ENCODE measurements at places on chromosomes 1 and 21.
A peak's percentile ranks its signal among the peaks of the same experiment; 100 is the strongest.

DNA sequence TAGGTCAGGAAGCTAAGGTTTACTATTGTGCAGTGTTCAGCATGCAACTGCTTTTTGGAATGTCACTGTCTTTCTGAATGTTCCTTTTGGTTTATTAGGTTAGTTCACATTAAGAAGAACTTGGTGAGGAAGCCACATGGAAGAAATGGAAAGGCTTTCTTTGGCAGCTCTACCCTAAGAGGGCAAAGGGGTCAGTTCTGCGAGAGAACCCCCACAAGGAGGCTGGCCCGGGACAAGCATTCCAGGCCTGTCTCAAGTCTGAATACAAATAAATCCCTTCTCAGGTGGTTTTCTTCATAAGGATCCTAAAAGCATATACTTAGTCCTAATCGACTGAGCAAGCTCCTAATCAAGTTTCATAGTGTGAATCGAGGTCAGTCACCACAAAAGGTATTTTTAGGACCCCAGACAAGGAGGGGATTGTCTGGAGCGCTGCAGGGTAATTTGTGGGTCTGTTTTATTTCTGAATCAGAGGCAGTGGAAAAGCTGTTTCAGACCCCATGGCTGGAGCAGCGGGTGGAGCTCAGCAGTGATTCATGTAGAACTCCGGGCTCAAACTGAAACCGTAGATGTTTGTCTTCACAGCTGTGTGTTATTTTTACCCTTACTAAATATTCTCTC is 63.3 kb downstream of the ERG start:
- no peak for DNase-seq

GRCh38 chr1:184661801-184662200 is 92.9 kb downstream of the EDEM3 start:
- no peak for DNase-seq

GRCh38 chr1:114632427-114632826 is 37.4 kb downstream of the DENND2C start:
- DNase-seq, result no peak

GRCh38 chr1:11792106-11792505 is 13.7 kb downstream of the MTHFR start:
- DNase-seq, result no peak

DNA sequence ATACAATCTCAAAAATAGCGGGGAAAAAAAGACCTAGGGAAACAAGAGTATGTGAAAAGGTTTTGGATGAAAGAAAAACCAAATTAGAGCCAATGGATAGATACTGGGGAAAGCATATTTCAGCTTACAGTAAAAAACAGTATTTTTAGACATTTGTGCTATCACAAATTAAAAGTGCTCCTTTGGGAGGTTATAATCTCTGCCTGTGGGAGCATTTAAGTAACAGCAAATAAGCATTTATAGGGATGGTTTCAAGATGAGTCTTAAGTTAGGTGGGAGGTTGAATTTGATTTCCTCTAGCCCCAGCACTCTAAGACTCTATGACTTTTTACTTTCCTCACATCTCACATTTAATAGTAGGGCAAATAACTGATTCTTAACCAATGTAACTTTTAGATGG is 79.6 kb upstream of the SLFNL1 start:
- no peak for DNase-seq

DNA sequence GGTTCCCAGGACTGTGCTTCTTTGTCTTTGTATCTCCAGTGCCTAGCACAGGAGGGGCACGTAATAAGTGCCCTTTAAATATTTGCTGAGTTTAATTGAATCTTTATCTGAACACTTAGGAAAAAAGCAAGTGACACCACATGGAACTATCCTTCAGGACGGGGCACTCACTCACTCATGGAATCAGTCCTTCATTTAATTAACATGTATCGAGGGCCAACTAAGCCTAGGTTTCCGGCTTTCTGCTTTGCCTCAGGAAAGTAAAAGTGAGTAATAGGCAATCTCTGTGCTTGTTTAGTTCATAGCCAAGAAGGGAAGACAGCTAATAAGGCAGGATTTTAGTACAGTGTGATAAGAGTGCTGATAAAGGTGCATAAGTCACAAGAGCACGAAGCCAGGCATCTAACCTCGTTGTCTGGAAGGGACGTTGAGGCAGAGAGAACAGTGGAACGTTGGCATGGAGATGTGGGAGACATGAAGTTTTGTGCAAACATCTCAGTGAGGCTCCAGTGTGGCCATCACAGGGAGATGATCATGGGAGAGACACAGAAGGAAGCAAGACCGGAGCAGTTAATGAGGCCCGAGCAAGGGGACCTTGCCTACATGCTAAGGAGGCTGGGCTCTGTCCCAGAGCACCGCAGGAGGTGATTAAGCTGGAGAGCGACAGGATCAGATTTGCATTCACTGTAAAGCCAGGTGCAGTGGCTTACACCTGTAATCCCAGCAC is 54.1 kb upstream of the TRIM67 start:
- no peak for DNase-seq

- no peak for DNase-seq
These were observed 17.3 kb upstream of the KLF17 start for GRCh38 chr1:44101328-44101727.

GRCh38 chr1:181349512-181349911 is 133.8 kb upstream of the CACNA1E start:
- DNase-seq, result no peak

GRCh38 chr1:182580736-182581135 is 8.3 kb downstream of the RNASEL start:
- DNase-seq, result no peak

- no peak for DNase-seq
These were observed 60.6 kb downstream of the RGS2 start for GRCh38 chr1:192869308-192869940.

DNA sequence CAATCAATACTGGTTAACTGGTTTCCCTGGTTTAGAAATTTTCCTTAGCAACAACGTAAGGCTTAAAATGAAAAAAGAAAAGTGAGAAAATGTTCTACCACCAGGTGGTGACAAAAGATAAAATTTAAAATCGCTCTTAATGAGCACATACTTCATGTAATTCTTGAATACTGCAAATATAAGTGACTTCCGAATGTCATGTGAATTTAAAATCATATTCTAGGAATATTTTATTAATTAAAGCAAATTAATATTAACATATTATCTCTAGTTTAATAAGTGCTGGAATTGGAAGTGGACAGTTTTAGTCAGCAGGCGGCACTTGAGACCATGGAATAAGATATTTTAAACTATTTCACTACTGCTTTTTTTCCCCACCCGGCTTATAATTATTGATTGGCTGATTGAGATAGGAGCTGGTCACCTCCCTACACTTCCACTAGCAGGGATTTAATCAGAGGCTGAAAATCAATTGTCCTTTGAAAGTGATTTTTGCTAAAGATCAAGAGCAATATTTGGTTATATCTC is 5.0 kb upstream of the ADAMTS1 start:
- peak; percentile 53 for DNase-seq

GRCh38 chr1:27522432-27523336 is 32.7 kb upstream of the WASF2 start:
- peak; percentile 88 for DNase-seq

DNA sequence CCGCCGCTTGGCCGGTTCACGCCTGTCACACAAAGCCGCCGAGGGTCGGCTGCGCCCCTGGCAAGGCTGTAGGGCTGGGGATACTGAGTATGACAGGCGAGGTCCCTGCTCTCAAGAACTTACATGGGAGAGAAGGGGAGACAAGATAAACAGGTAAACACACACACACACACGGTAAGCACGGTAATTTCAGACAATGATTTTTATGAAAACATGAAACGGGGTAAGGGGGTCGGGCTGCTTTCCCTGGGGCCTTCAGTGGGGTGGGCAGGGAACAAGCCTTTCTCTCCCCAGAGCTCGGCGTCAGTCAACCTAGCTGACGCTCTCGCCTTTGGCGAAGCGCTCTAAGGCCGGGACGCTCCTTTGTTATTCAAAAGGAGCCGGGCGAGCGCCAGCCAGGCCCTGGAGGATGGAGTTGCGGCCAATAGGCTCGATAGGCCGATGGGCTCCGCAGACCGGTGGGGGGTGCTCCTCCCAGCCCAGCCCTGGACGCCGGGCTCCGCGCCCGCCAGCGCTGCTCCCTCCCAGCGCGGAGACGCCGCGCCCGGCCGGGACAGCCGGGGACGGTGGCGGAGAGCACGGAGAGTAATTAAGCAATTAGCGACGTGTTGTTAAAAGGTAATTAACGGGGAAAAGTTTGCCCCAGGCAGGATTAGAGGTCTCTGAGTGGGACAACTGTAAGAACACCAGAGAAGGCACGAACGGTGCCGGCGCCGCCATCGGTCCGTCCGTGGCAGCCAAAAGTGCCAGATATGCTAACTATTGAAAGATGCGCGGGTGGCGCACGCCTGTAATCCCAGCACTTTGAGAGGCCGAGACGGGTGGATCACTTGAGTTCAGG is 950 bp upstream of the INKA2 start:
- DNase-seq, result peak; percentile 32

DNA sequence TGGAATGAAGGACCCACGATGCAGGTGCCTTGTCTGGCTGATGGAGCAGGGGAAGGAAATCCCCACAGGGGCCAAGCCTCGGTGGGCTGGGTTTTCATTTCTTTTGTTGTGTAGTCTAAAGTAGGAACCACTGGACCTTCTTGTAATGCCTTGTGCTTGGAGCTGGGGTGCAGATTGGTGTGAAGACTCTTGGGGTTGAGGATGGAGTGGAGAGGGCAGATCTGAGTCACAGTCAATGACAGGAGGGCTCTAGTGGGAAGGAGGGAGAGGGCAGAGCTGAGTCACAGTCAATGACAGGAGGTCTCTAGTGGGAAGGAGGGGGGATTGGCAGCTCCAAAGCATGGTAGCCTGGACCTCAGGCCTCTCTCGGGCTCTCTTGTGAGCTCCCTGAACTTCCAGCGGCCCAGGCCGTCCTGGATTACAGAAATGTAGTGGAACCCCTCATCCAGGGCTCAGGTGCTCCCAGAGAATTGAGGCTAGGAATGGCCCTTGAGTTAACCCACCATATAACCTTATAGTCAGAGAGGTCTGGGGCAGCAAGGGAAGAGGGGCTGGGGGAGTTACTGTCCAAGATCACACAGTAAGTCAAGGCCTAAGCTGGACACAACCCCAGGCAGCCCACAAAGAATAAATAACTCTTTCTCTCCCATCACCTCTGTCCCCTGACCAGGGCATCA is 313.8 kb downstream of the MATN1 start:
- no peak for DNase-seq

DNA sequence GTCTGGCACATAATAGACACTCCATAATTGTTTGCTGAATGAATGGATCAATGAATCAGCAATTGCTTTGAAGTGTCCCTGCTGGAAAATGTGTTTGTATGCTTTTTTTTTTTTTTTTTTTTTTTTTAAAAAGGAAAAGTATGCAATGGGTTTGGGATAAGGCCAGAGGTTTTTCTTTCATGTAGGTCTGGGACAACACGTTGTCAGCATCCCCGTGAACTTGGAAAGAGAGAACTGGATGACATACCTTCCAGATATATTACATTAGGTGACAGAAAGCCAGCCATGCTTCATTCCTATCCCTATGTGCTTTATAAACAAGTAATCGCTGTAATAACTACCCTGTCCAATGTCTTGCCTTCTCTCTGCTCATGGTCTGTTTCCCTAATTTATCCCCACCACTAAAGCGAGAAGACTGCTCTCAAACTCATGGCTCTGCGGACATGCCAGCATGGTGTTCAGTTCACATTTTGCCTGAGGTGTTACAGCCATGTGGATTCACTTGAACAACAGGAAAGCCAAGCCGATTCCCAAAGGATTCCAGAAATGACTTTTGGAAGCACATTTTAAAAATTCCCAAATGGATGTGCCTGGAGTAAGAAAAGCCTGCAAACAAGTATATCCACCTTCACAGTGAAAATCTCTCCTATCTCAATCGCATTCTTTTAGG is 34.8 kb upstream of the GREM2 start:
- no peak for DNase-seq

- DNase-seq, result no peak
These were observed 65.8 kb downstream of the SIK1 start for GRCh38 chr21:43361127-43361492.

DNA sequence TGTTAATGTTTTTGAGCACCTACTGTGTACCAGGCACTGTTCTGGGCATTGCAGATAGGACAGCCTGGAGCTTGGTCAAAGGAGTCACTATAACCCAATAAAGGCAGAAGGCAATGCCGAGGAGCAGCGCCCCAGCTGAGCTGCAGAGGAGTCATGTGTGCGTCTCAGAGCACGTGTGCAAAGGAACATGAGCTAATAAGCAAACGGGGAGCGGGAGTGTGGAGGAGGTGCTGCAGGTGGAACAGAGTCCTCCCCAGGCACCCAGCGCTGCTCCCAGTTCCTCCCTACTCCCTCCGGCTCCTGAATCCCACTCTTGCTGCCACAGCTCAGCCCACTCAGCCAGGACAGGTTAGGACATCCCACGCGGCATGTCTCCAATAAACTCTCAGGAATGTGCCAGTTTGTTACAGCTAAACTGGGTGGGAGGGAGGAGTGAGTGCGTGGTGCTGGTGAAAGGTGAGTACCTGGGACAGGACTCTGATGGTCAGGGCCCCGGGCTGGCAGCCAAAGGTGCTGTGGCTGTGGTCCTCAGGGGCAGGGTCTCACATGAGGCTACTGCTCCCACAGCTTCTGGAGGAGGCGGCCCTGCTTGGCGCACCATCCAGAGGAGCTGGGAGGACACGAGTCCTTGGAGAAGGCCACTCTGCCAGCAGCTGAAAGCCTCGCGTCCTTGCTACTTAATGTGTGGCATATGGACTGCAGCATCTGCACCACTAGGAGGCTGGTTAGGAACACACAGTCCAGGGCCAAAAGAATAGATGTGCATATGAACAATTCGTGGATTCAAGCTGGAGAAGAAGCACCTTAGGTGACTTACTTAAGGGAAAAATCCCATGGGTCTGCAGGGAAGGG is 52.3 kb downstream of the GRIK3 start:
- peak; percentile 12 for DNase-seq

GRCh38 chr1:6389971-6390370 is 3.6 kb downstream of the ACOT7 start:
- DNase-seq, result no peak

DNA sequence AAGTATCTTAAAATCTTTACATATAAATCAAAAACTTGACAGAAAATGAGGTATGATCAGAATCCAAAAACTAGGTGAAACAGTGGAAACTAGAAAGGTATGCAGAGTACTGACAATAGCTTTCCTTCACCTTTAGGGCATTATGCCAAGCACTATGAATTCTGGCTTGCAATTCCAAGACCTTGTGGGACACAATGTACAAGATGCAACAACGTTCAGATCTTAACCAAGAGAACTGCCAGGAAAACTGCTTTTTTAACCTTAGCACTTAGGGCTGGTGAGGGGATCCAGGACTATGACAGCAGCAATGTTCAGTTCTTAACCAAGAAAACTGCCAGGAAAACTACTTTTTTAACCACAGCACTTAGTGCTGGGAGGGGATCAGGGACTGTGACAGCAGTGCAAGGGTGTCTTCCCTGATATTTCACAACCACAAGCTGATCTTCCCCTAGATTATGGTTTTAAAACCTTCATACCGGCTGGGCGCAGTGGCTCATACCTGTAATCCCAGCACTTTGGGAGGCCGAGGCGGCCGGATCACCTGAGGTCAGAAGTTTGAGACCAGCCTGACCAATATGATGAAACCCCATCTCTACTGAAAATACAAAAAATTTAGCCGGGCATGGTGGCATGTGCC is 22.3 kb downstream of the FOXJ3 start:
- no peak for DNase-seq

Data from NCI-H2171 (cell line).